Amygdala (tissue), 56 donors: ENCODE measurements at places on chromosomes 3 and 15.

GRCh38 chr3:43950775-43951174, 260.0 kb downstream of the ABHD5 start:
- DNase-seq = no peak

GRCh38 chr3:60909526-60909925, 341.7 kb downstream of the FHIT start:
- no peak for DNase-seq

DNA sequence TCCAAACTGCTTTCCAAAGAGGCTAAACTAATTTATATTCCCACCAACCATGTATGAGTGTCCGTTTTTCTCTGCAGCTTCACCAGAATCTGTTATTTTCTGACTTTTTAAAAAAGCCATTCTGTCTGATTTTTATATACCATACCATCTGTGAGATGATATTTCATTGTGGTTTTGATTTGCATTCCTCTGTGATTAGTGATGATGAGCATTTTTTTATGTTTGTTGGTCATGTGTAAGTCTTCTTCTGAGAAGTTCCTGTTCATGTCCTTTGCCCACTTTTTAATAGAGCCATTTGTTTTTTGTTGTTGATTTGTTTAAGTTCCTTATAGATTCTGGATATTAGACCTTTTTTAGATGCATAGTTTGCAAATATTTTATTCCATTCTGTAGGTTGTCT, 179.4 kb upstream of the ALCAM start:
- no peak for DNase-seq

DNA sequence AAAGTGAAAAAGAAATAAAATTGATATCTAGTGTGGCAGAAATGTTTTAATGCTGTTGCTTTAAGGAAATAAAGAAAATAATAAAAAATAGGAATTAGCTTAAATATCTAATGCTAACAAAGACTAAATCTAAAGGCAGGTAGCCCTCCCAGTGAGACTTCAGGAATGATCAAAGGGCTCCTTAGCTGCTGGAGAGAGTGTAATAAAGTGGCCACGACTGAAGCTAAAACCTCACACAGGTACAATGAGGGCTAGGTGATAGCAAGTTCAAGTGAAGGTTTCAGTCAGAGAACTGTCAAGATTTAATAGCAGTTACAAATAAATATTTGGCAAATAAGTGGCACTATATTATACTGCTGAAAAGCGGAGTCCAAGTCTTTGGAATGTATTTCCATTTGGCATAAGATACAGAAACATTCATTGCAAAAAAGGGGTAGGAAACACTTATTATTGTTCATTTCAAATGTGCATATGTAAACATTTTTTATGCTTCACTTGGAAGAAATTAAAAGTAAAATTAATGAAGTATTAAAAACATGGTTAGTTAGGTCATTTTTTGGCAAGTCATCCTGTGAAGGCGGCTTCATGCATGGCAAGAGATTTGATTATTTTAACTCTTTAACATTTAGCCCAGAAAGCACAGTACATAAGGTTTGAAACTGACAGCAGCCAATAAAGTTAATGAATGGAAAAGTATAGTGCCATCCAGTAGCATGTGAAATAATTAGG, 168.2 kb downstream of the ECT2 start:
- no peak for DNase-seq

DNA sequence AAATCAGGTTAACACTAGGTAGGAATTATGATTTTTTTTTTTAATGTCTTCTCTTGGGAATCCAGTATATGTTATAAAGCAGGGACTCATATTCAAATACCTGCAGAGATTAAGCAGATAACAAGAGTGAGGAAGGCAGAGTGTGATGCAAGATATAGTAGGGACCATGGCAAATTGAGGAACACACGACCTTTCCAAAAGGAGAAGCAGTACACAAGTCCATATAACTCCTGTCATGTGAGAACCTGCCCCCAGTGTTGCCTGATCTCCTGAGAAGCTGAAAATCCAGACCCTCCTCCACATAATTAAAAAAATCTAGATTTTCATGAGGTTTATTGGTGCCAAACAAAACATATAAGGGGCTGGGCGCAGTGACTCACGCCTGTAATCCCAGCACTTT, 3.6 kb downstream of the RFC4 start:
- DNase-seq = no peak

GRCh38 chr3:59756934-59757333, 707.1 kb upstream of the CFAP20DC start:
- no peak for DNase-seq

GRCh38 chr3:113551820-113552219, 19.5 kb downstream of the SIDT1 start:
- no peak for DNase-seq

DNA sequence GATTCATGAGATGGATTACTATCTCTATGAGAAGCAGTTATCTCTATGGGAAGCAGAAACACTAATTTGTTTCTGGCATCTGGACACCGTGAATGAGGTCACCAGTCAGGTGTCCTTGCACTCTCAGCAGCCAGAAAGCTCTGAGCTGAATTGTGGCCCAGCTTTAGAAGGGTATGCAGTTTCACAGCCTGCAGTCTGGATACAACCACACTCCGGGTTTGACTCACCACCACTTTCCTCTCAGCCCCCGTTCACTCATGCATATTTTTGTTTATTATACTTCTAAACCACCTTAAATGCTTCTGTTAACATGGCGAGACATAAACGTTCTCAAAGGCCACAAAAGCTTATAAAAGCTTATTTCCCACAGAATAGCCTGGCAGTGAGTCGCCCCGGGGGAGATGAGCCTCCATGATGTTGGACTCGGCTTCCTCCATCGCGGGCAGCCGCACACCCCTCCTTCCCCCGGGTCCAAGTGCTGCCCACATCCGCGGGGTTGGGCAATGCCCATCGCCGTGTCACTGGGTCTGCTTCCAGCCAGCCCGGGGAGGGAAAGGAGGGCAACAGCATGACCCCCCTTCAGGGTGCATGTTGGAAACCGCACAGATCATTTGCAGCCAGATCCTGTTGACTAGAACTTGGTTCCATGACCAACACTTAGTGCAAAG, 16.8 kb upstream of the SLC41A3 start:
- no peak for DNase-seq

GRCh38 chr3:171306631-171307030, 153.6 kb downstream of the TNIK start:
- peak; percentile 59 for DNase-seq

DNA sequence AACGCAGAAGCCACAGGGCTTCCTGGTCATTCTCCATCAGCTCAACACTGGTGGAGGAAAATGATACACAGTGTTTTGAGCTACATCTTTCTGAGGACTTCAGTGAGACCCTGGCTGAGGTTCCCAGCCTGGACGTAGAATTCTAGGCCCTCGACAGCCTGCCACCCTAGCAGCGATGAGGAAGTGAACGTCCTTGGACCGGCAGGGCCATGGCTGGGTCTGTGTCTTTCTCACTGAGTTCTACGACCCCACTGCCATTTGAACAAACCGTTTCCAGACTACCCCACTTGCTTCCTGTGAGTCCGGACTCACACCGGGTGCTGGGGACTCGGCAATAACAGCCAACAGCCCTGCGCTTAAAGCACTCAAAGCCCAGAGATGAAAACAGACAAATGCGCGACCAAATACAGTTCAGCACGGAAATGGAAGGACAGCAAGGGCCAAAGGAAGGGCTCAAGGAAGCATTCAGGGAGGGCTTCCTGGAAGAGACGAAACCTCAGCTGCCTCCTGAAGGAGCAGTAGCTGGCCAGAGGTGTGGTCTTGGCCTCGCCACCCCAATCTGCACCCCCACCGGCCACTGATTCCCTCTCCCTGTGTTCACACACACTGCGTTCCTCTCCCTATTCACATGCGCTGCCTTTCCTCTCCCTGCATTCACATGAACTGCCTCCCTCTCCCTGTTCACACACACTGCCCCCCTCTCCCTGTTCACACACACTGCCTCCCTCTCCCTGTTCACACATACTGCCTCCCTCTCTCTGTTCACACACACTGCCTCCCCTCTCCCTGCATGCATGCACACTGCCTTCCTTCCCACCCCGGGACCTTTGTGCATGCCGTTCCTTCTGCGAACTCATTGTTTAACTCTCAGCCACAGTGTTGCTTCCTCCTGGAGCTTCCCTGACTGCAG, 136.3 kb upstream of the PRR20G start:
- no peak for DNase-seq

DNA sequence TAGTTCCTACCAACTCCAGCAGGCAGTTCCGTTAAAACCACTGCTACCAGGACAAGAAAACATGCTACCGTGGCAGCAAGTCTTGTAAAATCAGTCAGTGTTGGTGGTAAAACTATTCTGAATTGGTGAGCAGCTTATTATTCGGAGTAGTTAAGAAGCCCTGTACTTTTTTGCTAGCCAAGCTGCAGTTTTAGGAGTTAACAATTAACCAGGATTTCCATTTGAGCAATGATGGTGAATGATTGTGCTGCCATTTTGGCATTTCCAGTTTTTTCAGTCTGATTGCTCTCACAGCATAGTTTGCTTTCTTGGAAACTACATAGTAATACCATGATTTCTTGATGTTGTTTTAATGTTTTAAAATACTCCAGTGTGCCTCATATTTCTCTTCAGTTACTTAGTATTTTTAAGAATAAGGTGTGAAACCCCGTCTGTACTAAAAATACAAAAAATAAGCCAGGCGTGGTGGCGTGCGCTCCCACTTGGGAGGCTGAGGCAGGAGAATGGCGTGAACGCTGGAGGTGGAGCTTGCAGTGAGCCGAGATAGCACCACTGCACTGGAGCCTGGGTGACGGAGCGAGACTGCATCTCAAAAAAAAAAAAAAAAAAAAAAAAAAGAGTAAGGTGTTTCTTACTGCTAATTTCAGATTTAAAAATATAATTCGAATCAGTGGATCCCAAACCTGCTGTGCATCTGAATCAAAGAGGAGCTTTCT, 43.8 kb upstream of the SCAANT1 start:
- DNase-seq = no peak

- DNase-seq = no peak
Measured at GRCh38 chr3:61627768-61628185, 66.4 kb downstream of the PTPRG start.

DNA sequence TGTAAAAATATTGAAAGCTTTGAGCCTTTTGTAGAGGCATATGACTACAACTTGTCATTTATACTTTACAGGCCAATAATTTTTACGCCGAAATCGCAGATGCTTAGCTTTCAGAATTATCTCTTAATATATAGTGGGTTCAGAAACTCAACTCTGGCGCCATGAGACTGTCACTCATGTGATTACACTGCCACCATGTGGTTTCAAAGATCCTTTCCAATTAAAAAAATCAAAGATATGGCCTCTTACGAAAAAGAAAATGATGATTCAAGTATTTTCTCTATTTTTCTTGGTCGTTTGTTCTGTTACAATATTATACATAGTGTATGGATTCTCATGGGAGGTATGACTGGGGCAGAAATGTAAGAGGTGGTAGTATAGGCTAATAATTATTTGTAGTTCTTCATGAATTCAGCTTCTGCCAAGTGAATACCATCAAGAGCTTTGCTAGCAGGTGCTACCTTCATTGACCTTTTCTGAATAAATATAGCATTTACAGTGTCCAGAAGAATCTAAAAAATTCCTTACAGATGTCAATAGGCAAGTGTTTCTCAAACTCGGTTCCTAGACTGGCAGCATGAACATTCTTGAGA, 751.7 kb upstream of the GOLIM4 start:
- no peak for DNase-seq

- no peak for DNase-seq
Measured at GRCh38 chr3:172702256-172702655, 8.6 kb downstream of the NCEH1 start.

GRCh38 chr3:117191245-117191644, 481.7 kb downstream of the TUSC7 start:
- no peak for DNase-seq

GRCh38 chr15:82613747-82614146, 33.4 kb downstream of the CPEB1 start:
- no peak for DNase-seq

DNA sequence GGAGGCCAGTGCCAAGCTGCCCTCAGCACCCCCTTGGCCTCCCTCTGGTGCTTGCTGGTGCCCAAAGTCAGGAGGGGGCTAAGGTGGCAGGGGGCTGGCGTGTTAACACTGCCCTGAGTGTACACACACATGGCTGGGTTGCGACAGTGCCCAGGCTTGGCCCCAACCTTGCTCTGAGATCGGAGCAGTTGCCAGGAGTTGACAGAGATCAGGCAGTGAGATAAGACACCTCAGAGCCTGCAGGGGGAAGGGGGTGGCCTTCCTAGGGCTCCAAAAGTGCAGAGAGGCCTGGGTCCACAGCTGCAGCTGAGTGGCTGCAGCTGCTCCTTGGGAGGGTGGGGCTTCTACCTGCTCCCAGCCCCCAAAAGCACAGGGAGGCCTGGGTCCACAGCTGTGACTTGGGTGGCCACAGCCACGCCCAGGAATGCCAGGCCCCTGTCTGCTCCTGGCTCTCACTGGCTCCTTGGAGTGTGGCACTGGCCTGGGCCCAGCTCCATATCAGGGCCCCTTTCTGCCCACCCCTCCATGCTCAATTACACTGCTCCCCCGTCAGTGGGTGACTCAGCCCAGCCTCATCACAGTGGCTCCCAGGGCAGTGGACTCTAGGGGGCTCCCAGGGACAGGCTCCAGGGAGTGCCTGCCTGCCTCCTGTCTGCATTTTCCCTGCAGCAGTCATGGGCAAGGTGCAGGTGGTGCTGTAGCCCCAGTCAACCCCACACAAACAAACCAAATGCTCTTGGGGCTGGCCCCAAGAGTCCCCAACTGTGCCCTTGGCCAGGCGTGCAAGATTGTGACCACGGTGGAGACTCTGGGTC, 56.4 kb upstream of the C15orf39 start:
- DNase-seq = no peak

- DNase-seq = no peak
Measured at GRCh38 chr15:98322581-98322980, 325.8 kb upstream of the IGF1R start.

GRCh38 chr3:196800742-196801434, 61.2 kb downstream of the PAK2 start:
- no peak for DNase-seq

DNA sequence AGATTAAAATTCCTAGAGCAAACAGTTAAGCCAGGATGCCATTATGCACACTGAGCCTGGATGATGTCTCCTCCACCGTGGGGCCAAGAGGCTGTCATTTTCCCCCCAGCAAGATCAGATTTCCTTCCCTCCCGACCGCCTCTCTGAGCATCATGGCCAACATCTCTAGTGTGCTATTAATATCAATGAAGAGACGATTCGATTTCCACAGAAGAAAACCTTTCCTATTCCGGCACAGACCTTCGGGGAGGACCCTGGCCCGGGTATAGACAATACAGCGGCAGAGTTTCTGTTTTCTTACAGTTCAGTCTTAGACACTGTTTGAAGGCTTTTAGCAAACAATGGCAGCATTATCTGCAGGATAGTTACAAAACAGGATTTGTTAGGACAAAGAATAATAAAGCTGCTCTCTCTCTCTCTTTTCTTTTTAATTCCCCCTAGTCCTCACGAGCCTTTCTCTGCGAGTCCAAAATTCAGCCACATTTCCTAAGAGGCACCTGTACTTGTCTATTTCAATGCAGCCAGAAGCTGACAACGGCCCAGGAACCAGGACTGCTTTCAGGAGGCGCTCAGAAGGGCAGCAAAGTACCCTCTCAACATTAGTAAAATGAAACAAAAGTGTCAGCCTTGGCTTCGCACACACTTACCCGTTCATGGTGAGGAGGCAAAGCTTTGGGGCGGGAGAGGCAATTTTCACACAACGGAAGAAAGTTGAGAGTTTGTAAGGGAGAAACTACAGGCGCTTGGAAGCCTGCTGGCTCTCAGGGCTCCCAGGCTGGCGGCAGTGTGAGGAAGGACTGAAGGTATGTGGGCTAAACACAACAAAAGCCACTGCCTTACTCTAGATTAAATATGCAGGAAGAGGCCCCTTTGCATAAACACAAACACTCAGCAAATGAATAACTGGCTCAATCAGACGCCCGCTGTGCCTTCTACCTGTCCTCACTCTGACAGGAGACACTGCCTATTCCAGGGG, 278.0 kb downstream of the FOXP1 start:
- no peak for DNase-seq
